Activated CD4-positive, CD25-positive, alpha-beta regulatory T cell (primary cell): ENCODE measurements at places on chromosomes 5 and 9.

DNA sequence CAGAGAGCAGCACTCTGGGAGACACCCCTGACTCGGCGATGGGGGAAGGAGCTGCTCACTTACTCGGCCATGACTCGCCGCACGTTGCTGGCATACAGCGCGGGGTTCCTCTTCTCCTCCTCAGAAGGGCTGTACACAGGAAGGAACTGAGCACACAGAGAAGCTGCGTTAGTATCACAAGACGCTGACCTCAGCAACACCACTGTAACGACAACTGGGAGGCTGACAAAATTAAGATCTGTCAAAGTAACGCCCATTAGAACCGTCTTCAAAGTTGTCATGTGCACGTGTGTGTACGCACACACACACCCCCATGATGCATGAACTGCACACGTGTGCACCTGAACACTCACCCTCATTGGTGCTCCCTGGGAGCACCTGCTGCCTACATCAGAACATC lies 32.1 kb upstream of the SLC6A3 start:
- no peak for DNase-seq

GRCh38 chr9:120931231-120932085 lies 4.9 kb upstream of the TRAF1 start:
- peak; percentile 40 for DNase-seq

DNA sequence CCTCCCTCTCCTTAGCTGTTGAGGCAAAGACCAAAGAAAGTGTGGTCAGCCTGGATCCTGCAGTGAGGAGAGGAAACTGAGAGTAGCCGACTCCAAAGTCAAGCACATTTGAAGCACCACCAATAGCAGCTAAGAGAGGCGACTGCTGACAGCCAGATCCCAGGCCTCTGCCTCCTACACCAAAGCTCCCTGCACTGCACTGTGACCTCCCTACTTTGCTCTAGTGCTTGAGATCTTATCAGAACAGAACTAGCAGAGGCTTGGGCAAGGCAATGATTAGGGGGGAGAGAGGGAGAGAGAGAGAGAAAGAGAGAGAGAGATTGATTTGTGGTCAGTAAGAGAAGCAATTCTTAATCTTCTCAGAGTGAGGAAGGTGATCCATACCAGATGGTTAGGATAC lies 216.3 kb downstream of the CDK5RAP2 start:
- DNase-seq, result no peak

- no peak for DNase-seq
These were observed 18.9 kb downstream of the MARCHF11 start for GRCh38 chr5:16160706-16161105.

DNA sequence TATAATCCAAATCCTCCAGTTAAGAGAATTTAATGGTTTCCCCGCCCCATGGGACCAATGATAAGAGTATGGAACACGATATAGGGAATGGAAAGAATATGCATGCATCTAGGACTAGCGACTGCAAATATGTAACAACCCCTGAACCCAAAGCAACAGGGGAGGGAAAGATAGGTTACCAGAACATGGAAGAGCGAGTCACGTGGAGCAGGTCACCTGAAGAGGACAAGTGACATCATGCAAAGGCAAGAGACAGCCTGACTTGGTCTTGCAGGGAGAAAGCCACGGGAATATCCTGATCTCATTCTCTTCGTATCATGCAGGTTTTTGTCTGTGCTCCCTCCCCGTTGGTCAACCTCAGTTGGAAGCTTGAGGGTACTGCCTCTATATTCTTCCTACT lies 4.7 kb upstream of the UHRF2 start:
- DNase-seq, result no peak

GRCh38 chr5:143738417-143739401 lies 73.3 kb upstream of the HMHB1 start:
- no peak for DNase-seq

DNA sequence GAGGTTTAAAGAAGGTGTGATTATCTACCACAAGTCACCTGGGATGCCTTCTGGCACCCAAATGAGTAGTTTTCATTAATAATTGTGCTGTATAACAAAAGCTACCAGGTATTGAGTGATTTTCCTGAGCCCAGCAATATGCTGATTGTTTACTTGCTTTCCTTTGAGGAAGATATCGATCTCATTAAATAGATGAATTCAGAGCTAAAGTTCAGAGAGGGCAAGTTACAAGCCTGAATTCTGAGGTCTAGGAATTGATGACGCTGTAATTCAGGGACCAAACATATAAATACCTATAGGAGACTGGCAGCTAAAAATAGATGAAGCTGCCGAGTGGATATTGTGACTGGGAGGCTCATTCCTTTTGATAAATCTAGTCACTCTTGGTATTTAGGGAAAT lies 1.1 kb downstream of the ERCC6L2 start:
- DNase-seq, result no peak

- no peak for DNase-seq
These were observed 205.6 kb downstream of the DENND1A start for GRCh38 chr9:123724211-123724796.

DNA sequence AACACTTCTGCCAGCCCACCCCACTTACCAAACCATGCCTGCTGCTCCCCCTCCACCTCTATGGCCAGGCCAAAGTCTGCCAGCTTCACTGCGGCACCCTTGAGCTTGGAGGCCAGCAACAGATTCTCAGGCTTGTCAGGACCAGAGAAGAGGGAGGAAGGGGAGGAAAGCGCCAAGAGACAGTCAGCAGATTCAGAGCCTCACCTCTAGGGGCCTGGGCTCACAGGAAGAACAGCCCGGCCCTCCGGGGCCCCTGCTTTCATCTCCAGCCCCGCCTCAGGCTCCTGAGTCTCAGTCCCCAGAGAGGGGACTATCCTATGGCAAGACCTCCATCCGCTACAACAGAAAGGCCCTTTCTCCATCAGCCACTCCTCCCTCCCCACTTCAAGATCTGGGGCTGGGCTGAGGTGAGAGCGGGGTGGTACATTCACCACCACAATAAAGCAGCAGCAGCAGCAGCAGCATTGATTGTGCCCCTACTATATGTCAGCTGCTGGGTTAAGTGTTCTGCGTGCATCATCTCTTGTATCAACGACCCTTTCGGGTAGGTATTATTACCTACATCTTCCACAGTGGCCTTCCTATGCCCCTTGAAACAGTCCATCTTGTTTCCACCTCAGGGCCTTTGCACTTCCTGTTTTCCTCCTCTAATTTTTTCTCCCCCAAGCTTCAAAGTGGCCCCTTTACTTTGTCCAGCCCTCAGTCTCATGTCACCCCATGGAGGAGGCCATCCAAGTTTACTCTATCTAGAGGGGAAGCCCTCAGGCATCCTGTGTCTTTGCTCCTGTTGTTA lies 36.0 kb downstream of the CAMK2A start:
- DNase-seq, result no peak

DNA sequence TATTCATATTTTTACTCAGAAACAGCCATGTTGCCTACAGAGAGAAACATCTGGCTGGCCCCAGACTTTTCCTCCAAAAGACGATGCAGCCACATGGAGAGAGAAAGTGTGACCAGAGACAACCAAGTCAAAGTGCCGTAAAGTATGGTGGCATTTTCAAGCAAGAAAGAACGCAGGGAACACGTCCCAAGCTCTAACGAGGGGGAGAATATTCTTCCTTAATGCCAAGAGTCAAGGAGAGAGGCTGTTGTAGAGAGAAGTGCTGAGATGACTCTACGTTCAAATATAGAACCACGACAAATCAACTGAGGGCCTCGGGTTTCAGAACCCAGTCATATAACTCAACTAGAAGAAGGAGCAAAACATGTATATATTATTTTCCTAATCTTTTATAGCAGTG lies 55.9 kb downstream of the FNBP1 start:
- DNase-seq, result no peak

DNA sequence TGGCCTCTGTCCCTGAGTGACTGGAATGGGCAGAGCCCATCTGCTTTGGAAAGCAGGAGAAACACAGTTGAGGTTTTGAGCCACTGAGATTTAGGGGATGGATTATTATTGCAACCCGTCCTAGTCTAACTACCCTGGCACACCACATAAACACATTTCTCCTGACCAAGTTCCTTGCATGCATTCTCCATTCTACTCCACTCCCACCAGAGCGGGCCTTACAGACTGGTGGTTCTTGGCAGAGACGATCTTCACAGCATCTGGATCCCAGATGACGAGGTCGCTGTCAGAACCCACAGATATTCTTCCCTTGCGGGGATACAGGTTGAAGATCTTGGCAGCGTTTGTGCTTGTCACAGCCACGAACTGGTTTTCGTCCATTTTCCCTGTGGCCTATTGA lies 111.0 kb downstream of the DPYSL3 start:
- no peak for DNase-seq

GRCh38 chr9:131578731-131579504 lies 33.6 kb downstream of the PRRT1B start:
- DNase-seq, result peak; percentile 39

GRCh38 chr5:67051164-67051563 lies 145.4 kb downstream of the CD180 start:
- no peak for DNase-seq

- no peak for DNase-seq
These were observed 128.9 kb downstream of the SUSD1 start for GRCh38 chr9:112046181-112046580.

GRCh38 chr5:108122702-108123101 lies 259.2 kb downstream of the FBXL17 start:
- no peak for DNase-seq

GRCh38 chr5:135079099-135079681 lies 45.2 kb upstream of the PITX1 start:
- DNase-seq, result no peak

DNA sequence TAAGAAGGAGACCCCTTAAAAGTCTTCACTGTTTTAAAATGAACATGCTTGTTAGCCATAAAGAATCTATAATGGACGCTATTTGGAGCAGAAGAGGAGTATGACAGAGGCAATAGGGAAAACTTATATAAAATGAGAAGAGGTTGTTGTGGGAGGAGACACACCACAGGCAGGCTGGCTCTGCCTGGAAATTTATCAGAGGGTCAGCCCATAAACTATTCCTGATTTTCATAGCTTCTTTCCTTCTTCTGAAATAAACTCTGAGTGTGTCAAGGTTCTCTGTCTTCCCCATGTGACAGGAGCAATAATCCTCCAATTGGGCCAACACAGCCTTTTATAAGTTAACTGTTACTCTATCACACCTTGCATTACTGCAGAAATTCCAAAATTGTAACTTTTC lies 19.6 kb upstream of the RUSC2 start:
- DNase-seq, result no peak

DNA sequence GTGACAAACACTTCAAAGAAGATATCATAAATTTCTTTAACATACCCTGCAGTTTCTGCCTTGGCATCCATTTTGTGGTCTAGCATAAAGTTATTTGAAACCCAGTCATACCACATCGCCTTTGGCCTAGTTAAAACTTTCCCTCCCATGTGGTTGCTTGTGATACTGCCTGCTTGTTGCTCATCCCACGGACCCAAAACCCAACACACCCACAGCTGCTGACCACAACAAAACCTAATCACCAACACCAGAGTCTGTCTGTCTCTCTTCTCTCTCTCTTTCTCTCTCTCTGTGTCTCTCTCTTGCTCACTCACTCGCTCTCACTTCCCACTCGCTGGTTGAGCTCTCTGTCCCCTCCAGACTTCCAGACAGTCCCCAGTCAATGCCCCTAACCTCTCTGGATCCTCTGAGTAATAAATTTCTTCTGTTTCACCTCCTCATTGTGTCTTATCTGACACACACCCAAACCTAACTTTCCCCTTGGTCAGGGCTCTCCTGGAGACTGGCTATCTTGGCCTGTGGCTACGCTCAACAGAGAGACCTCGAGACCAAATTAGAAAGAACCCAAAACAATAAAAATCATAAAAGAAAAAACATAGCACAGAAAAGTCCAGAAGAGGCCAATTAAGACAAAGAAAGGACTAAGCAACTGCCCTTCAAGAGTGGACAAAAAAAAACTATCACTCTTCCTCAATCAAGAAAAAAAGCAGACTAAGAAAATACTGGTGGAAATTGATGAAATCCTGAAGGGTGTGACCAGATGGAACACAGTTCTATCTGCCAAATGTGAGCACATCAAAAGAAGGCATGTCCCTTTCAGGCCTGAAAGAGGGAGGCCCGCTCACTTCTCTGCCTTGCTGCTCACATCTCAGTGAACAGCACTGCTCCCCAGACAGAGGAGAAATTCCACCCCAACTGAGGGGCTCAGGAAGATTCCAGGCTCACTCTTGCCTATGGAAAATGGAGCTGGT lies 41.5 kb downstream of the TTLL11 start:
- no peak for DNase-seq

DNA sequence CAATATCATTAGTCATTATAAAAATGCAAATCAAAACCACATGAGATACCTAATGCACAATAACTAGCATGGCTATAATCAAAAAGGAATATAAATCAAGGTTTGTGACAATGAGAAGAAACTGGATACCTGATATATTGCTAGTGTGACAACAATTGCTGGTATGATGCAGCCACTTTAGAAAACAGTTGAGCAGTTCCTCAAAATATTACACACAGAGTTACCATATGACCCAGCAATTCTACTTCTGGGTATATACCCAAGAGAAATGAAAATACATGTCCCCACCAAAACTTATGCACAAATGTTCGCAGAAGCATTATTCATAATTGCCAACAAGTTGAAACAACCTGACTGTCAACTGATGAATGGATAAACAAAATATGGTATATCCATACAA lies 339.7 kb upstream of the POU5F2 start:
- no peak for DNase-seq

GRCh38 chr5:36150676-36151433 lies 832 bp downstream of the LMBRD2 start:
- peak; percentile 4 for DNase-seq

DNA sequence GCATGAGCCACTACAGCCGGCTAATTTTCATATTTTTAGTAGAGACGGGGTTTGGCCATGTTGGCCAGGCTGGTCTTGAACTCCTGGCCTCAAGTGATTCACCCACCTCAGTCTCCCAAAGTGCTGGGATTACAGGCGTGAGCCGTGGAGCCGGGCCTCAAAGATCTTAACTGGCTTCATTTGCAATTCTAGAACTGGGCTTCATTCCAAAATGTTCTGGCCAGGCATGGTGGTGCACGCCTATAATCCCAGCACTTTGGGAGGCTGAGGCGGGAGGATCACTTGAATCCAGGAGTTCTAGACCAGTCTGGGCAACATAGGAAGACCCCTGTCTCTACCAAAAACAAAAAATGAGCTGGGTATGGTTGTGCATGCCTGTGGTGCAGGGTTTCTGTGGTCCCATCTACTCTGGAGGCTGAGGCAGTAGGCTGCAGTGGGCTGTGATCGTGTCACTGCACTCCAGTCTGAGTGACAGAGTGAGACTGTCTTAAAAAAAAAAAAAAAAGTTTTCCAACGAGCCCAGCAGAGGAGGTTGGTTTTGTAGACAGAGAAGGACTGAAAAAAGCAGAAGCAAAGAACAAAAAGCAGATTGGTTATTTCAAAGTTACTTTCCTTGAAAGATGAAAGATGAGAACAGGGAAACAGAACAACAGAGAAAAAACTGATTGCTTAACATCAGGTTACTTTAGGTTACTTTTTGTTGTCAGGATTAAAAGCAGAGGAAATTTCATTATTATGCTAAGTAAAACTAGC lies 78.2 kb downstream of the ANKRD55 start:
- DNase-seq, result no peak

- DNase-seq, result no peak
These were observed 178.8 kb downstream of the SPOCK1 start for GRCh38 chr5:137320056-137321045.

DNA sequence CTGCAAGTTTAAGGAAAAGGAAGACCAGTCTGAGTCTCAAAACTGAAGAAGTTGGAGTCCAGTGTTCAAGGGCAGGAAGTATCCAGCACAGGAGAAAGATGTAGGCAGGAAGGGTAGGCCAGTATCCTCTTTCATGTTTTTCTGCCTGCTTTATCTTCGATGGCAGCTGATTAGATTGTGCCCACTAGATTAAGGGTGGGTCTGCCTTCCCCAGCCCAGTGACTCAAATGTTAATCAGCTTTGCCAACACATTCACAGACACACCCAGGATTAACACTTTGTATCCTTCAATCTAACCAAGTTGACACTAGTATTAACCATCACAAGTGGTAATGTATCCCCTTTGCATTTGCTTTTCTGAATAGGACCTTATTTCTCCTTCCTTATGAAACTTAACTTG lies 535.9 kb upstream of the FTMT start:
- DNase-seq, result no peak
